Iris pigment epithelial cell (primary cell): ENCODE measurements at places on chromosomes 1 and 21.

DNA sequence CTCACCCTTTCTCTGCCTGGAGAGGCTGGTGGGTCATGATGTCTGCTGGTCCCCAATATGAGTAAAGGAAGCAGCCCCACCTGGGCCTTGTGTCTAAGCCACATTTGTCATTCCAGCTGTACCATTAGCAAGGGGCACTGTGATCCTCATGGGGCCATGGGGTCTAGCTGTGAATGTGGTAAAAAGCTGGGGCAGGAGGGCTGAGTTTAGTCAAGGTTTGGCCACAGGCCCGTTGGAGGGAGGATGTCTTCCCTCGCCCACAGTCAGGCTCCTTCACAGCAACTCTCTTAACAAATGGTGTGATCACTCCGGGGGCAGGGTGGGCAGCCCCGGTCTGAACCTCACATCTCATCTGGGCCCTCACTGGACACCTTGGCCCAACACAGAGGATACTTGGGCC, 115.4 kb downstream of the DMRTB1 start:
- no peak for DNase-seq

DNA sequence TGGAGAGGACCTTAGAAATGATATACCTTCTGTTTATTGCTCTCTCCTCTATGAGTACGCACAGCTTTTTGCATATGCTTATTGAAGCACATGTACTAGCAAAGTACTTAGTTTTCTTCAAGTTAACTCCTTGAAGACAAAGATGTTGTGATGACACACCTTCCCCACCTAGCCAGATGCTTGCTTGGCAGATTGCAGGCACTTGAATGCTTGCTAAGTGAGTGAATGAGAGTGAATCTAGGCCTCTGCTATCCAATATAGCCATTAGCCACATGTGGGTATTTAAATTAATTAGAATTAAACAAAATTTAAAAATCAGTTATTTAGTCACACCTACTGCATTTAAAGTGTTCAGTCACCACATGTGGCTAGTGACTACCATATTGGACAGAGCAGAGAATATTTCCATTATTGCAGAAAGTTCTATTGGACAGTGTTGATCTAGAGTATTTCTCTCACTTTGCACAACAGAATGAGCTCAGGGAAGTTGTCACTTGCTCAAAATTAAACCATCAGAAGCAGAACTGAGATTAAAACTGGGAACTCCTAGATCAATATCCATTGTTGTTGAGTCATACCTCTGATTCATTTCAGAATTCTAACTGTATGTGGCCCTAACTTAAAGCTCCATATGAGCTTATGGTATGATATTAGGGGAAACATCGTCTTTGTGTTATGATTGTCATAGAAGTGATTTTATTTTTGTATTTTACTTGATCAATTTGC, 8.6 kb upstream of the EEIG2 start:
- DNase-seq = no peak

DNA sequence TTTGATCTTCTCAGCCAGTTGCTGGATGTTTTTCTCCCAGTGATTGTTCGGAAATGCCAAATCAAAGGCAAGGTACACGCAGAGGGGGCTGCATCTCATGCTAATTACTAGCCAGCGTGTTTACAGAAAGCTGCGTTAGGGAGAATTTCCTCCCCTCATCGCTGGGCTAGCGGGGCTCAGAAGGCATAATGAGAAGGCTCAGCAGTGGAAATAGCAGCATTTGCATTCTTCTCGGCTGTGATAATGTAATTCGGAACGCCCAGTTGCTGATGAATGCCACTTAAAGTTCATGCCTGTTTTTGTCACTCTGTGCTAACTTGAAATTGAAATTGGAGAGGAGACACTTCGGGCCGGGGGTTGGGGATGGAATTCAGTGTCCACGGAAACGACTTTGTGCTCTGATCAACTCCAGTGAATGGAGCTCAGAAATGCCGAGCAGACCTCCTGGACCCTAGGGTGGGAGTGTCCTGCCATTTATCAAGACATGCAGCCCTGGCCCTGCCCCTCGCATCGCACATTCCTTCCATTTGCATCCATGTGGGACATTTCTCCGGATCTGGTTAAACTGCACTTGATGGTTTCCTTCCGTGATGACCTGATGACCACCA, 313.4 kb upstream of the C1orf174 start:
- DNase-seq = no peak

DNA sequence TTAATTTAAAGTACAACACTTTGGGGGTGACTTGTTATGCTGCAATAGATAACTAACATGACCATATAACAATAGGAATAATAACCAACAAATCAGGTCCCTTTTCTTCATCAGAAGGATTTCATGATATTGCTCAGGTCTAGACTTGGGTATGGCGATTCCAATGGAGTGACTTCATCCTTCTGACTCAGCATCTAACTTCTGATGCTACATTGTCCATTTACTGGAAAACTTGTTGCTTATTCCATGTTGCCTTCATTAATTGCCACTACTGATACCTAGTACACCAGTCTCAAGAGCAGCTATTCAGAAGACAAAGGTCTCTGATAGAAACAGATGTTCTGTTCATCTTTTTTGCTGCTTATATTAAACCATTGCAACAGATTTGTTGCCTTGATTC, 324.3 kb downstream of the TGFB2 start:
- peak; percentile 84 for DNase-seq

GRCh38 chr1:18716112-18716784, 85.6 kb downstream of the PAX7 start:
- DNase-seq = no peak

- DNase-seq = no peak
Observed at GRCh38 chr1:47692196-47692595, 254.4 kb downstream of the FOXD2 start.

- DNase-seq = no peak
Observed at GRCh38 chr1:30271401-30272276, 451.7 kb downstream of the MATN1 start.

DNA sequence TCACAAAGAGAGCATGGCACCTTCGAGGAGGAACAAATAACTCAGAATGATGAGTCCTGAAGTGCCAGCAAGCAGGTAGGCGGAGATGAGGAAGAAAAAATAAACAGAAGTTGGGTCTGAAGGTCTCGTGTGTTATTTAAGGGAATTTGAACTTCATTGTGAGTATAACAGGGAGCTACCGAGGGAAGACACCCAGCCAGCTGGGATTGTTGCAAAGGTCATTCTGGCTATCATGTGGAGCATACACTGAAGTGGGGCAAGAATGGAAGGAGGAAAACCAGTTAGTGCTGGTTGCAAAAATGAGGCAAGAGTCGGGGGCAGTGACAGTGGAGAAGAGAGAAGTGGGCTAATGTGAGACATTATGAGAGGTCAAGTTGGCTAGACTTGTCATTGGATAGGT, 53.6 kb upstream of the RAP1A start:
- DNase-seq = no peak

- DNase-seq = no peak
Observed at GRCh38 chr21:26751305-26751704, 93.9 kb downstream of the ADAMTS1 start.

- DNase-seq = no peak
Observed at GRCh38 chr1:110671361-110671760, 3.4 kb downstream of the KCNA3 start.

- DNase-seq = no peak
Observed at GRCh38 chr21:43991447-43991991, 20.6 kb upstream of the TRAPPC10 start.

GRCh38 chr1:10213186-10213705, 2.9 kb downstream of the KIF1B start:
- DNase-seq = no peak

- peak; percentile 94 for DNase-seq
Observed at GRCh38 chr1:94801919-94802546, 18.1 kb upstream of the SLC44A3 start.

- DNase-seq = peak; percentile 56
Observed at GRCh38 chr1:203361945-203362719, 11.2 kb upstream of the FMOD start.

GRCh38 chr1:150612014-150612345, 17.4 kb downstream of the ENSA start:
- DNase-seq = no peak

GRCh38 chr1:77143529-77144121, 75.6 kb downstream of the PIGK start:
- no peak for DNase-seq

DNA sequence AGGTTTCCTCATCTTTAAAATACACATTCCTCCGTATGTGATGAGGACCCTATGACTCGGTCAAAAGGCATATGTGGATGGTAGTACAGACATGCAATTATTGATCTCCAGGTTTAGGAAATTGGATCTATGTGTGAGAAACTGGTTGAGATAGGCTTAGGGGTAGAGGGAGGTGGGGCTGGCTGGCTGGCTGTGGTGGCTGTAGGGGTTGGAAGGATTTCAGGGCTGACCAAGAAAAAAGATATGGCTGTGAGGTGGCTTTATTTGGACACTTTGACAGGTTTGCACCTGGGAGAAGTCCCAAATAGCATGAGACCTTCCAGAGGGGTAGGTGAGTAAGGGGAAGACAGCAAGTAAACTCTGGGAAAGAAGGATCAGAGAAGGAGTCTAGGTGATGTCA, 39.6 kb upstream of the ADAM30 start:
- DNase-seq = no peak

DNA sequence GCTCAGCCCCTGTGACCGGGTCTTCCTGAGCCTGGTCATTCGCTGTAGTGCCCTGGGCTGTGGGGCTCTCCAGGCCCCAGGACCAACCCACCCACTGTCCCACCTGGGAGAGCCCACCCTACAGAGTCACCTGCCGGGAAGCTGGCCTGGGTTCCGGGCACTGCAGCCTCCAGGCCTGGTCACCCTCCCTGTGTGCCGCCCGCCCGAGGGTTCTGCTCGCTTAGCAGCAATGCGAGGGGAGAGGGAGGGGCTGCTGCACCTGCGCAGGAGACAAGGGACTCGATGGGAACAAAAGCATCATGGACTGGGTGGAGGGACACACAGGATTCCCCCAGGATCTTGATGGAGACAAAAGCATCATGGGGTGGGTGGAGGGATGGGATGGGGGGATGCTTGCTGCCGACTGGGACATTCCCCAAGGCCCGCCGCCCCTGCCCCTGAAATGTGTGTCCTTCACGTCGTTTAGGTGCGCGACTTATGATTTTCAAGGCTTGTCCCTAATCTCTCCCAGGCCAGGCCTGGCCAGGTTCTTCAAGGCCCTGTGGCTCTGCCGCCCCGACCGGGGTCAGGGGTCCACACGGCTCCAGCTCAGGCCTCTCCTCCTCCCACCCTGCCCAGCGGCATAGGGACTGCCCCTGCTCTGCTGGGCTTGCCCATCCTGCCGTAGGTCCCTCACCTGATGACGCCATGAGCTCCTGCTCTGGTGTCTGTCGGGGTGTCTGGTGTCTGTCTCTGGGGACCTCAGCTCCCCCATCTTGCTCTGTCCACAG, 1.7 kb downstream of the KRTAP10-8 start:
- DNase-seq = no peak

DNA sequence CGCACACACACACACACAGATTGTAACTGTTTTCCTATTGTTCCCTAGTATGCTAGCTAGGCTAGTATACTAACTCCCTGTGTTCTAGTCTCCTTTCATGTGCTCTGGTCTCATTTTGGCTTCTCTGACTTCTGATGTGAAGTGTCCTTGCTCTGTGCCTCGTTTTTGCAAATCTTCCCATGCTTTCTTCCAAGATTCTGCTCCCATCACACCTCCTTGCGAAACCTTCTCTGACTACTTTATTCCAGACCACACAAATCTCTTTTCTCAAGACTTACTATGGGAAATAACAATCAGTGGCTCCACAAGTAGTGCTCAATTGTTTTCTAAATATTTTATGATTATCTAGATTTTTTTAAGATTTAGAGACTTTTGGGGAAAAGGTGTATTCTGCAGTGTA, 10.3 kb downstream of the PRRX1 start:
- DNase-seq = peak; percentile 58

DNA sequence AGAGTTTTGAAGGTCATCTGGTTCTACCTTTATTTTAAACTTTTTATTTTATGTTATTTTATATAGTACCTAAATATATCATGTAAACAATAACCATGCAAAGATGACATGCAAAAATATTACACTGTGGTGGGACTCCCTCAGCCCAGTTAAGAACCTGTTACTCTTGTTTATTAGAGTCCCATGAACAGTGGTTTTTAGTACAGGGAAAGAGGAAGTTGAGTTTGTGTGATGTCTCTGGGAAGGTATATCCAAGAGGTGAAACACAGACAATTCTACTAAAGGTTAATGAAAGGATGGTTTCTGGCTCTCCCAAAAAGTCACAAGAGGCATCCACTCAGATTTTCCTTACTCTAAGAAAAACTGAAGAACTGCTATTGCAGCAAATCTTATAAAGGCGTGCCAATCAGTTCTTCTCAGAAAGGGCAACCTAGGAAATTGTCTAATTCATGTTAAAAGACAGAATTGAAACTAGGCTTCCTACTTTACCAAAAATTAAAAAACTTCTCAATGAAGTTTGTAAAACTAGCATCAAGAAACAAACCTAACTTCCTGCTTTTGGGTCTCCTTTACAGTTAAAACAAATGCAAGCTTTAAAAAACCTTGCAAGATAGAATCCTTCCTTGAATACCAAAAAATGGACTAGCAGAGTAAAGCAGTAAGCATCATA, 19.9 kb downstream of the GFI1 start:
- DNase-seq = no peak

- no peak for DNase-seq
Observed at GRCh38 chr1:19110257-19110927, 99.7 kb downstream of the UBR4 start.

DNA sequence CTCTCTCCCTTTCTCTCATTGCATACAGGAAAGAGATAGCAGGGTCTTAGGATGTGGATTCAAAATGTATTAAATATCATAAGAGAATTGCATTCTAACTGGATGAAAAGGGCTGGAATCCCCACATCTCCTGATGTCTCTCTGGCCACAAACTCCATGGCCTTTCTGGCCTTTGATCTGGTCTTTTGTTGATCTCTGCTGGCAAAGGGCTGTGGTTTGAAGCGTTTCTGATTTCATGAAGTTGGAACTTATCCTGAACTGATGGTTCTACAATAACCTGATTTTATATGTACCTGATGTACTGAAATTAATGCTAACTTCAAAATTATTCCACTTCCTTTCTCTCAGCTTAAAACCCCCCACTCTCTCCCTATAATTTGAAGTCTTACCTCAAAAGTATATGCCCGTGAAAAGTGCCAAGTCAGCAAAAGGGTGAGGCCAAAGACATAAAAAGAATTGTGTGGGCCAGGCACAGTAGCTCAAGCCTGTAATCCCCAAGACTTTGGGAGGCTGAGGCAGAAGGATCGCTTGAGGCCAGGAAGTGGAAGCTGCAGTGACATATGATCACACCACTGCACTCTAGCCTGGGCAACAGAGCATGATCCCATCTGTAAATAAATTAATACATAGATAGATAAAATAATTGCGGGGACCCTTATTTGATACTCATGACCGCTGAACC, 6.4 kb upstream of the KIF14 start:
- DNase-seq = no peak
